ENCODE measurements at places on chromosomes 7 and 10.

GRCh38 chr10:17025444-17026295 lies 103.9 kb downstream of the CUBN start:
- peak; percentile 98 for DNase-seq

- DNase-seq: no peak
These were observed 250.0 kb downstream of the KLF6 start for GRCh38 chr10:3535001-3535400.

DNA sequence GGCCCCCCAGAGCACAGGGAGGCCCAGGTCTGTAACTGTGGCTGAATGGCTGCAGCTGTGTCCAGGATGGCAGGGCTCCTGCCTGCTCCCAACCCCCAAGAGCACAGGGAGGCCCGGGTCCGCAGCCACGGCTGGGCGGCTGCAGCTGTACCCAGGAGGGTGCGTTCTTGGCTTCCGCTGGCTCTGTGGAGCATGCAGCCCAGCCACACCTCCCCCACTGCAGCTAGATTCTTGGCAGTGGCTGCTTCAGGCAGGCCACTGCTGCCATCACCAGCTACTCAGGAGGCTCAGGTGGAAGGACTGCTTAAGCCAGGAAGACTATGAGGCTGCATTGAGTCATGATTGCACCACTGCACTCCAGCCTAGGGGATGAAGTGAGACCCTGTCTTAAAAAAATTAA lies 27.9 kb downstream of the C7orf25 start:
- no peak for DNase-seq

DNA sequence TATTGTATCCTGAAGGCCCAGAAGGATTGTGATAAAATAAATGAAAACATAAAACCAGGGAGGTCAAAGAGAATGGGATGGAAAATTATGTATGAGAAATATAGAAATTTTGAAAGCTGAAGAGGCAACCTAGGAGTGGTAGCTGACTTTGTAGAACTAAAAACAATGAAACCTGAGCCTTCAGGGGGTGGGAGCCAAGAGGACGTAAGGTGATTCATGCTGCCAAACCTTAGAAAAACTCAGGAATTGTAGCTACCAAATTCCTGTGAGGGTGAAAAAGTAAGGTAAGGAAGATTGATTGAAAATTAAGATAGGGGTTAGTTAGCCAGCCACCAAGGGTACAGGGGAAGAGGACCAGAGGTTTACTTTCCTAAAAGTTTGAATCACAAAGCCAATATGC lies 213.2 kb downstream of the KCND2 start:
- no peak for DNase-seq

DNA sequence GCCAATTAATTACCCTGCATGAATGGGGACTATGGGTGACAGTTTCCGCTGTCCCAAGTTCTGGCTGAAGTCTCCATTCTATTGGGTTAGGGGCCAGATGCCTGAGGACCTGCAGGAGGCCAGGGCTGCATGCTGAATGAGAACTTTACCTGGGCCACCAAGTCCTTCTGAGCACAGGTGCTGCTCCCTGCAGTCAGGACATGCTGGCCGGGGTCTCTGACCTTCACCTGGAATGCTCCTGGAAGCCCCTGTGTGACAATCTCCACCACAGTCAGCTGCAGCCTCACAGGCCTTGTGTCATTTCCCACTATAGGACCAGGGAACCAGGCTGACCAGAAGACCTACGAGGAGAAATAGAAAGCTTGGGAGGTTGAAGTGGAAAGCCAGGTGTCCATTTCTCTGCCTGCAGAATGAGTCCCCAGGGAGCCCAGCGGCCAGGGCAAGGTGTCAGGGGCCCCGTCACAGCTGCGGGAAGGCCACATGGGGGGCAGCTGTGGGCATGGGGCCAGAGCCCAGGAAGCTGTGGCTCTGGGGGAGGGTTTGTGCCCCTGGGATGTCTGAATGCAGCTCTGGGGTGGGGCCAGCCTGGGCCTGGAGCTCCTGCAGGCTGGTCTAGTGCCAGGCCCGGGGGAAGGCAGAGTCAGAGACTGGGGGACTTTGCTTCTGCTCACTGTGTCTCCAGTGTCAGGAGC lies 5.6 kb upstream of the GIMAP8 start:
- DNase-seq: no peak

GRCh38 chr10:83122336-83122735 lies 1017.0 kb upstream of the GHITM start:
- DNase-seq: peak; percentile 63

- no peak for DNase-seq
These were observed 30.4 kb downstream of the GPRIN2 start for GRCh38 chr10:46525824-46526681.

Data from AG09309 (cell line).